NCI-H2081 treated with DMSO at 0.1 percent for 48 hours (cell line): ENCODE measurements at places on chromosomes 12 and 14.

- DNase-seq = no peak
Measured at GRCh38 chr14:91835197-91835919, 32.0 kb downstream of the TC2N start.

DNA sequence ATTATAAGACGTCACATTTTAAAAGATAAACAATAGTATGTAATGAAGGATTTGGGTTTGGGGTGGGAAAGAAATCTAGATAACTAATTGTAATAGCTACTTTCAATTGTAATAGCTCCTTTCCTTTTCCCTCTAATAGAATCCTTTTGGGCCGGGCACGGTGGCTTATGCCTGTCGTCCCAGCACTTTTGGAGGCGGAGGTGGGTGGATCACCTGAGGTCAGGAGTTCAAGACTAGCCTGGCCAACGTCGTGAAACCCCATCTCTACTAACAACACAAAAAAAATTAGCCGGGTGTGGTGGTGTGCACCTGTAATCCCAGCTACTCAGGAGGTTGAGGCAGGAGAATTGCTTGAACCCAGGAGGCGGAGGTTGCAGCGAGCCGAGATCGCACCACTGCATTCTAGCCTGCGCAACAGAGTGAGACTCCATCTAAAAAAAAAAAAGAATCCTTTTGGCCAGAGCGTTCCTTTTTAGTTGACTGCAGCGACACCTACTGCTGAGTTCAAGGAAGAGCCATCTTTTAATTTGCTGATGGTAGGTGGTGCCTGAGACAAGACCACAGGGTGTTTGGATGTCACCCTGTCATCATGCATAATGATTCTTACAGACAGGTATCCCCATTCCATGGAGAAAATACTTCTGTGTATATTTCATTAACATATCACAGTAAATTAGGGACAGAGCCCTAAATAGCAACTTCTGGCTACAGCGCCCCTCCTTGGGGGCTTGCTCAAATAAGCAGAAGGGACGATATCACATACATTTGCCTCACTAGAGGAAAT, 79.5 kb downstream of the ARMH4 start:
- DNase-seq = peak; percentile 44

GRCh38 chr14:104888489-104889374, 23.7 kb downstream of the CEP170B start:
- DNase-seq = no peak

GRCh38 chr12:92194561-92194960, 48.9 kb upstream of the BTG1 start:
- no peak for DNase-seq

- DNase-seq = no peak
Measured at GRCh38 chr14:38208618-38209562, 1.2 kb downstream of the SSTR1 start.

- no peak for DNase-seq
Measured at GRCh38 chr14:29821242-29821641, 106.4 kb downstream of the PRKD1 start.

GRCh38 chr12:71134405-71134804, 23.4 kb downstream of the TSPAN8 start:
- DNase-seq = no peak

- DNase-seq = no peak
Measured at GRCh38 chr14:75875958-75876357, 105.8 kb downstream of the TGFB3 start.

DNA sequence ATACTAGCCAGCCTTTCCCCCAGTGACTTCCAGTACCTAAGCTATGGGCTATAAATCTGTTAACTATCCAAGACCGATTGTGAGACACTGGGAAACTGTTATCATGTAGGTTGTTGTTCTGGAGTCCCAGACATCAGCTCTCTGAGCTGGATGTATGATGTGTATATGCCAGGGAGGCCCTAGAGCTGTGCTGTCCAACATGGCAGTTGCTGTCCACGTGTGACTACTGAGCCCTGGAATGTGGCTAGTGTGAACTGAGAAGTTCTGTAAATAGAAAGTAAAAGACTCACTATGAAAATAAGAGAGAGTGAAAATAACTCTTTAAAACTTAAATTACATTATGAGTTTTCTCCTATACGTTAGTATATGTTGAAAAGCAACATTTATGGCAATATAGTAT, 755.8 kb upstream of the FBXO33 start:
- DNase-seq = no peak

DNA sequence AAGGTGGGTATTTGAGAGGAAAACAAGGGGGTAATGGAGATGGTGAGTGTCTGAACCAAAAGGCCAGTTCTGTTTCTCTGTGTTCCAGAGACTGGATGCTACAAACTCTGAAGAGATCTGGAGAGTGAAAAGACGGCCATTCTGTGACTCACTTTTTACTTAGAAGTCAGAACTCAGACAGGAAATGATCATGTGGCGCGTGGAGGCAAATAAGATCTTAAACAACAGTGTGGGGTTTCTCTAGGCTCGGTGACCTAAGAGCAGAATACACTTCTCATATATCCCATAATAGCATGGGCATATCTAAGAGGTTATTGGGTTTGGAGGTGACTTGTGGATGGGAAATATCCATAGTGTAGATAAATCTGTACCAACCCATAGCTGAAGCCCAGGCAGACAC, 463.5 kb downstream of the TMEM132D start:
- DNase-seq = no peak
